ENCODE measurements at places on chromosomes 4 and X.

DNA sequence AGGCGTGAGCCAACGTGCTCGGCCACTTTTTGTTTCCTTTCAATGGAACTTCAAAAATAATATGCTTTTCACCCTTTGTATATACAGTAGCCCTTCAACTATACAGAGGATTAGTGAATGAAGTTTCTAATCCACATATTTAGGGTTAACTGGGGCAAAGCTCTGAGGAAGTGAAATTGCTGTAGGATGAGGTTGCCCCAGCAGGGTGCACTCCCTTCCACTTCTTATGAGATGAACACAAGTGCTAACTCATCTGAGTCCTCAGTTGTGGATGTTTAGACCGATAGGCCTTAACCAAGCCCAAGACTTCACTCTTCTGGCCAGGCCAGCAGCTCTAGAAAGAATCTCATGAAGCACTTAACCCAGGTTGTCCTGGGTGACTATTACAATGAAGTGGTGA, 29.1 kb upstream of the CT55 start:
- no peak for DNase-seq
- peaks cover 4% of the 10 kb centered on the region for H3K27me3 ChIP-seq
- no peaks in the 10 kb centered on the region for H3K36me3 ChIP-seq
- no peak overlapping the region for H3K4me3 ChIP-seq

DNA sequence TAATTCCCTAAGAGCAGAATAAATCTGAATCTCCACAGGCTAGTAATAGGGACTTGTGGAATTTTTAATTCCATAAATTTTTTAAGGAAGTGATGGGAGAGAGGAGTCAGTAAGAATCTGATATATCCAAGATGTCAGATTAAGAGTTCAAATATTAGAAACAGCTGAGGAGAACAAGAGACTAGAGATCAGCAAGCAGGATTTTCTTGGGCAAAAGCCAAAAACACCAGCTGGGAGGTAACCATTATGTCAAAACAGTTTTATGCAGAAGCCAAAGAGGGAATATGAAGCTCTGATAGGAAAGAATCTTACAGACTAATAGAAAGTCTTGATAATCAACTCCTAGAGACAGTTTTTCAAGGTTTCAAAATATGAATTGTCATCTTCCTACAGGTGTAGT, 72.2 kb upstream of the RBPJ start:
- H3K36me3 ChIP-seq, result no peaks in the 10 kb centered on the region
- H3K27ac ChIP-seq, result no peak overlapping the region
- H3K27me3 ChIP-seq, result no peaks in the 10 kb centered on the region
- DNase-seq, result no peak
- H3K4me1 ChIP-seq, result peaks cover 11% of the 10 kb centered on the region

- H3K27ac ChIP-seq, result no peak overlapping the region
- DNase-seq, result no peak
- H3K4me3 ChIP-seq, result no peak overlapping the region
Observed at GRCh38 chrX:39497702-39498265, 600.0 kb downstream of the BCOR start.

GRCh38 chrX:107542040-107542439, 86.3 kb upstream of the PRPS1 start:
- H3K4me1 ChIP-seq, result no peaks in the 10 kb centered on the region
- DNase-seq, result no peak
- H3K4me3 ChIP-seq, result no peak overlapping the region
- H3K27ac ChIP-seq, result no peak overlapping the region
- peaks cover 3% of the 10 kb centered on the region for H3K27me3 ChIP-seq
- no peaks in the 10 kb centered on the region for H3K36me3 ChIP-seq

GRCh38 chrX:1242891-1243402, 25.7 kb upstream of the CSF2RA start:
- H3K27me3 ChIP-seq, result peaks cover 3% of the 10 kb centered on the region
- H3K36me3 ChIP-seq, result no peaks in the 10 kb centered on the region
- H3K4me1 ChIP-seq, result peaks cover 8% of the 10 kb centered on the region
- no peak for DNase-seq

DNA sequence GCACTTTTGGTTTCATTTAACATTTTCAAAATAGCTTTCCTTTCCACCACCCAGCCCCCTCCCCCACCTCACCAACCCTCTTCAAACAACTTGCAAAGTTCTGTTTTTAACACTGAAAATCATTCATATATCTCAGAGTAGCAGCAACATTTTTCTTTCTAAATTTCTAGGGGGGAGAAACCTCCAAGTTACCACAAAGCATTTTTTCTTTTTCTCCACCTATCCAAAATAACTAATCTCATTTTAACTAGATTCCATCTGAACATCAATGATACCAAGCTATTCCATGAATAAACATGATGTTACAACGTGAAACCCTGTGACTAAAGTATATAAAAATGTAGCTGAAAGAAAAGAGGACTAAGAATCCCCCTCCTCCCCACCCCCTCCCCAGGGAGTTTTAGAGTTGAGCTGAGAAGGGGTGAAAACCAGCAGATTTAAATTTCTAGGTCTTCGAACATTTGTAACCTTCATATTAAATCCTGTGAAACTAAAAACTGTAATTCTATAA, 5.2 kb downstream of the LDB2 start:
- no peak for DNase-seq
- H3K4me3 ChIP-seq, result peak overlapping the region; percentile 69
- peaks cover 29% of the 10 kb centered on the region for H3K4me1 ChIP-seq
- H3K27ac ChIP-seq, result no peak overlapping the region
- peaks cover 3% of the 10 kb centered on the region for H3K36me3 ChIP-seq

DNA sequence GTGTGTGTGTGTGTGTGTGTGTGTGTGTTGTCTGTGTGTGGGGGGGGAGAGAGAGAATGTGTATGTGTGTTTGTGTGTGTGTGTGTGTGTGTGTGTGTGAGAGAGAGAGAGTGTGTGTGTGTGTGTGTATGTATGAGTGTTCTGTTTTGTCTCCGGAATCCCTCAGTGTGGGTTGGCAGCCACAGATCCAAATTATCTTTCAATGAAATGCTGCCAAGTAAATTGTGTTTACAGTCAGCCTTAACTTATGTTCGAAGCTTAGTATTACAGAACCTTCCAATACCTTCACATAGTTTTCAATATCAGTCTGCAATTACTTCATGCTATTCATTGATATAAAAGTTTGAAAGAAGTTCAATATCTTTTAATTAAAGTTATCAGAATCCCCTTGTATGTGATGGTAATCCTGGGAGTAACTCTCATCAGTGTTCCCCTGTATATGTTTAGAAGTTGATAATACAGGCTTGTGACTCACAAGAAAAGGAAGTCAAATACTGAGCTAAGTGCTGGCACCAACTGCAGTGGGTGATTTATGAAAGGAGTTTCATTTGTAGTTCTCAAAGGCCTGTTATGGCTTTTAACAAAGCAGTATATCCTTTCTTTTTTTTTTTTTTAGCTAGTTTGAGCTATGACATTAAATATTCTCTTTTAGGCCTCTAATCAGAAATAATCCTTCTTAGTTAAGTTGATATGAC, 51.6 kb upstream of the HTR2C start:
- H3K27me3 ChIP-seq, result no peaks in the 10 kb centered on the region
- no peak overlapping the region for H3K4me3 ChIP-seq
- H3K36me3 ChIP-seq, result no peaks in the 10 kb centered on the region
- no peak for DNase-seq
- no peak overlapping the region for H3K27ac ChIP-seq
- no peaks in the 10 kb centered on the region for H3K4me1 ChIP-seq

DNA sequence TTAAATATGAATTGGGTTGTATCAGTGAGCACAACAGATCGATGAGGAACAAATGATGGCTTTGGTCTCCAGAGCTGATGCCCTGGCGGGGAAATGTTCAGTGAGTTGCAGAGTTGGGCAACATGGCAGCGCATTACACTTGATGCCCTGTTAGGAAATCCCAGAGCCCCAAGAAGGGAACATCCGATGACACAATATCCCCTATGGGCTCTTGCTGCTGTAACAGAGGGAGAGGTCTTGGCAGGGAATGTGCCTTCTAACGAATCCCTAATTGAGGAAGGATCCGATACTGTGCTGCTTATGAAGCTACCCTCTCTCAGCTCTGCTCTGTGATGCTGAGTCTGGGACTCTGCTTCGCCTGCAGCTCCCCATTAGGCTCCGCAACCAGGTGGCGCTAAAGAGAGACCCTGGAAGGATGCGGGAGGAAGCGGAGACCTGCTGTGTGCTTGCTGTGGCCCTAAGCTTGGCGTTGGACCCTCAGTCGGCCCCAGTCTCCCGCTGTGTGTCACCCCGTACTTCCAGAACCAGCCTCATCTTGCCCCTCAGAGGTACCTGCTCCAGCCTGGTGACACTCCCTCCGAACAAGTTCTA, 38.9 kb downstream of the PDHA1 start:
- no peaks in the 10 kb centered on the region for H3K36me3 ChIP-seq
- no peak overlapping the region for H3K4me3 ChIP-seq
- H3K4me1 ChIP-seq, result no peaks in the 10 kb centered on the region
- no peak for DNase-seq

DNA sequence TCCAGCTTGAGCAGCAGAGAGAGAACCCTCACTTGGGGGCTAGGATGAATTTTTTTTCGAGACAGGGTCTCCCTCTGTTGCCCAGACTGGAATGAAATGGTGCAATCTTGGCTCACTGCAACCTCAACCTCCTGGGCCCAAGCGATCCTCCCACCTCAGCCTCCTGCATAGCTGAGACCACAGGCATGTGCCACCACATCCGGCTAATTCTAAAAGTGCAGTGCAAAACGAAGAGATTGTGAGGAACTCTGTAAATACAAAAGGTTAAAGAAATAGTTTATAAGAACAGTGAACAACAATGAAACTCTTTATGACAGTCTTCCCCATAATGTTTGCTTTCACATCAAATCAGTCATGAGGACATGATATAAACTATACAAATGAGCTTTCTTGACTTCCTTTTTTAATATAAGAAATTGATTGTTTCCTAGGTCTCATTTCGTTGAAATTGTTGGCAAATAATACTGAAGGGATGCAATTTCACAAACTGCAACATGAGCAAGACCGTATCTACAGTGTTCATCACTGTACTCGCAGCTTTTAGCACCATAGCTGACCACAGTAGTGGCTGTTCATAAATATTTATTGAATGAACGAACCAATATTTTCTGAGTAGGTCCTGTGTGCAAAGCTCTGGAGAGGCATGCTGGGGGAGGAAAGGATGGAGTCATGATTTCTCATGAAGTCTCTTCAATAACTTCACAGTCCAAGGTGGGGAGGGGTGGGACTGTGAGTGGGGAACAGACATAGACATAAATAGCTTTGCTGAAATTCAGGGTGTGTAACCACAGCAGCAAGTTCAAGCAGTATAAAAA, 116.1 kb downstream of the SHROOM3 start:
- H3K36me3 ChIP-seq, result no peaks in the 10 kb centered on the region
- no peak for DNase-seq
- no peak overlapping the region for H3K27ac ChIP-seq
- H3K4me1 ChIP-seq, result peaks cover 23% of the 10 kb centered on the region

Data from type B pancreatic cell (in vitro differentiated cells).